Activated naive CD4-positive, alpha-beta T cell treated with anti-CD3 and anti-CD28 coated beads, Interleukin-2, amount 50 U/mL, for 16 hours (primary cell): ENCODE measurements at places on chromosomes 6 and 20.

DNA sequence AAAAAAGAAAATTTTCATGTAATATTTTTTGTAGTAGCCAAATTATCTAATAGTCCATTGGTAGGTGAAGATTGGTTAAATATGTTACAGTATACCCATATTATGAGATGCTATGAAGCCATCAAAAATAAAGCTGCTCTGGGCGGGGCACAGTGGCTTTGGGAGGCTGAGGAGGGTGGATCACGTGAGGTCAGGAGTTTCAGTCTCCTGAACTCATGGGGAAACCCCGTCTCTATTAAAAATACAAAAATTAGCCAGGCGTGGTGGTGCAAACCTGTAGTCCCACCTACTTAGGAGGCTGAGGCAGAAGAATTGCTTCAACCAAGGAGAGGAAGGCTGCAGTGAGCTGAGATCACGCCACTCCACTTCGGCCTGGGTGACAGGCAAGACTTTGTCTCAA lies 360.5 kb downstream of the KIF16B start:
- no peak for DNase-seq

GRCh38 chr20:14556206-14556605 lies 218.8 kb upstream of the FLRT3 start:
- DNase-seq: no peak

DNA sequence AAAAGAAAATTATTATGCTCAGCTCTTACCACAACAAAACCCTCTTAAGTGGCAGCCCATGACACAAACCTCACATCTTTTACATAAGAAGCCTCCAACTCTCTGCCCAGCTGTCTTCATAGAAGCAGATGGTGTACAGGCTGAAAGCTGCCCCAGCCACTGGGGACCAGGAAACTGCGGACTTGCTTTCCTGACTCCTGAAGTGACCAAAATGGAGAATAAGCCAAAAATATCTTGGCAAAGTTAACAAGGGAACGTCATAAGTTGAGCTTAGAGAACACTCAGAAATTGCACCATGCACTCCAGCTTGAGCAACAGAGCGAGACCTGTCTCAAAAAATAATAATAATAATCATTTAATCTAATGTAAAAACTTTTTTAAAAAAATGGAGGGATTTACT lies 160.3 kb upstream of the CDYL start:
- DNase-seq: no peak

DNA sequence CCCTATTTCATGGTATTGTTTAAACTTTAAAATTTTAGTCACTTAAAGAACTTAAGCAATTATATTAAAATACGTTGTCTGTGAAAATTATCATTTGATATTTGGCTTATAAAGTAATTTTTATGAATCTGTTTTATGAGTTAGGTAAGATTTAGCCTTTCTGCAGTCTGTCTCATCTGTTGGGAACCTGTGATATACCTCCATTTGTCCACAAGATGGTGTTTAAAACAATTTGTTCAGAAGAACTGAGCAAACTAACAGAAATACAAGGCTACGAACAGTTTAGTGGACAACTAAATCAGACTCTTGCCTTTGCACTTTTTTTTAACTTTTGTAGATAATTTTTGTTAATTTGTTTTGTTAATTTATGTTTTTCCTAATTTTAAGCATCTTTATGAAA lies 92.4 kb downstream of the COL9A1 start:
- DNase-seq: no peak

DNA sequence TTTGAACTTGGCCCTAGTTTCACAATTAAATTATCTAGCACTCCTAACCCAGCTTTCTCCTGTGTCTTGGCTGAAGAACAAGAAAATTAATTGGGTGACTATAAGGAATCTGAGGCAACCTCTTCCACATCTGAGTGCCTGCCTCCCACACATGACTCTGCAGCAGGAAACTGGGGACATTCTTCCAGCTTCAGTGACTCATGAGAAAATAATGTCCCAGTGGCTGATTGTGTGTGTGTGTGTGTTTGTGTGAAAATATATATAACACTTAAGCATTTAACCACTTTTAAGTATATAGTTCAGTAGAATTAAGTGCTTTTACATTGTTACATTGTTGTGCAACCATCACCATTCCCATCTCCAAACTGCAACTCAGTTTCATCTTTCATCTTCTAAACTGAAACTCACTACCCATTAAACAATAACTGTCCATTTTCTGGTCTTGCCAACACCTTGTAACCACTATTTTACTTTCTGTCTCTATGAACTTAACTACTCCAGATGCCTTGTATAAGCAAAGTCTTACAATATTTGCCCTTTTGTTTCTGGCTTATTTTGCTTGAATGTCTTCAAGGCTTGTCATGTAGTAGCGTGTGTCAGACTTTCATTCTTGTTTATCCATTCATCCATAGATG lies 8.7 kb downstream of the TRIM38 start:
- no peak for DNase-seq

- no peak for DNase-seq
Measured at GRCh38 chr20:33183312-33183711, 15.4 kb downstream of the BPIFA2 start.

DNA sequence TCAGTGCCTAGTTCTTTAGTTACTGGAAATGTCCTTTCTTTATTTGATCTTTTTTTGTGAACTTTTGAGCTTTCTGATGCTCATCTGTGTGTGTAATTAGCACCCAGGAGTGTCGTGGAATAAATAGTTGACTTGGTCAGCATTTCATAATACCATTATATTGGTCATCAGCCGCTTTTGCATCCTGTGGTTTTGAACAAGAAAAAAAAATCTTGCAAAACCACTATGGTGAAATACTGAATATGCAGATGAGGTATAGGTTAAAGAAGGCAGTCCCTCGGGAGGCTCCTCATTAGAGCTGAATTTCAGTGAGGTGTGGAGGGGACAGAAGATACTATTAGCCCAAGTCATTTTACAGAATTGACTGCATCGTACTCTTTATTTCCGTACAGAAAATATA lies 90.1 kb downstream of the FOXO3 start:
- DNase-seq: no peak

DNA sequence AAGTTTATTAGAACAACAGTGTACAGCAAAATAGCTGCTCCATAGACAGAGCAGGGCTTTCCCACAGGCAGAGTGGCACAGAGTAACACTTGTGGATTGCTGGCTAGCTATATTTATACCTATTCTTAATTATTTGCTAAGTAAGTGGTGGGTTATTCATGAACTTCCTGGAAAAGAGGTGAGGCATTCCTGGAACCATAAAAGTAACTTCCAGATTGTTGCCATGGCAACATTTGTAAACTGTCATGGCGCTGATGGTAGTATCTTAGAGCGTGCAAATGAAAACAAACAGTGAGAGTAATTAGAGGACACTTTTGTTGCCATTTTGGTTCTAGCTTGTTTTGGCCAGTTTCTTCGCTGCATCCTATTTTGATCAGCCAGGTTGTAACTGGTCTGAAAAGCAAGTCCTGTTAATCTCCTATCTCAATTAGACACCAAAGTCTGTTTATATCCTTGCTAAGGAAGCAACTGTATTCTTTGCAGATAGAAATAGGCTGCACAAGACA lies 23.9 kb downstream of the DEFB114 start:
- DNase-seq: no peak

GRCh38 chr6:36912586-36912985 lies 26.8 kb downstream of the C6orf89 start:
- DNase-seq: peak; percentile 38

DNA sequence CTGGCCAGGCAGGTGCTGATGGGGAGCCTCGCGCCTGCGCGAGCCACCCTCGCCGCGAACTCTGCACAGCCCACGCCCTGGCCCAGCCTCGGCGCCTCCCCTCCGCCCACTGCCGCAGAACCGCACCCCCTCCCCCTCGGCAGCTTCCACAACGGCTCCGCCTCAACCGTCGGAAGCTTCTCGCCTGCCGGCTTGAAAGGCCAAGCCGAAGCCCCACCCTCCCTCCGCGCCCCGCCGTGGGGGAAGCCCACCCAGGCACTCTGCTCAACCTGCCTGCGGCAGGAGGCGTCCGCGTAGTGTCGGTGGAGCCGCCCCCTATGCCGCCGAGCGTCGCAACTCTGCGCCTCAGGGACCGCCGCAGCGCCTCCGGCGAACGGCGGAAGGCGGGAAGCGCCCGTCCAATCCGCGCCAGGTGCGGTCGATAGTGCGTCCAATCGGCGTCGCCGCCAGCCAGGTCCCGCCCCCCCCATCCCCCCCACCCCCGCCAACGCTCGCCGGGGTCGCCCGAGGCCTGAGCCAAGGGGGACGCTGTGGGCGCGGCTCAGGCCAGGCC lies at the start of gene SYCP2:
TSS of gene SYCP2 (minus strand) at position 342 of the 553 bp plus-strand sequence. CDS start 11,224 bp downstream, outside the sequence.
- DNase-seq: peak; percentile 68

- no peak for DNase-seq
Measured at GRCh38 chr20:31517373-31517772, 3.1 kb downstream of the HM13 start.

DNA sequence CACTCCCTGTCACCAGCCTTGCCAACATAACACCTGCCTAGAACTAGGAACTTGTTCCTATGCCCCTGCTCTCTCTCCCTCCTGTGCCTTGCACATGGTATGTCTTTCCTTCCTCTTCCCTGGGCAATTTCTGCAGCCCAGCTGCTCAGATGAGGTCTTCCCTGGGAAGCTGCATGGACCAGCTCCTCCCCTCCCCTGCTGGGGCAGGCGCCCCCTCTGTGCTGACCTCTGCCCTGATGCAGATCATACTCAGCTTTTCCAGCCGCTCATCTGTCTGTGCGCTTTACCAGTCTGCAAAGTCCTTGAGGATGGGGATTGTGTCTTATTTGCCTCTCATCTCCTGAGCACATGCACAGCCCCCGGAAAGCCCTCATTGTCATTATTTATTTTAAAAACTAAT lies 161.8 kb downstream of the SCML4 start:
- DNase-seq: no peak

GRCh38 chr20:57999465-58000111 lies 228.9 kb downstream of the ANKRD60 start:
- DNase-seq: no peak

DNA sequence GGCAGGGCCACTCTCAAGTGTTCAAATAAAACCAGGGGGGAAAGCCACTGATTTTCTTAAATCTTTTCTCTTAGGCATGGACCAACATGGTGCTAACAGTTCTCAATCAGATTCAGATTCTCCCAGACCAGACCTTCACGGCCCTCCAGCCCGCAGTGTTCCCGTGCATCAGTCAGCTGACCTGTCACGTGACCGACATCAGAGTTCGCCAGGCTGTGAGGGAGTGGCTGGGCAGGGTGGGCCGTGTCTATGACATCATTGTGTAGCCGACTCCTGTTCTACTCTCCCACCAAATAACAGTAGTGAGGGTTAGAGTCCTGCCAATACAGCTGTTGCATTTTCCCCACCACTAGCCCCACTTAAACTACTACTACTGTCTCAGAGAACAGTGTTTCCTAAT lies 41.5 kb upstream of the SMIM28 start:
- DNase-seq: no peak

DNA sequence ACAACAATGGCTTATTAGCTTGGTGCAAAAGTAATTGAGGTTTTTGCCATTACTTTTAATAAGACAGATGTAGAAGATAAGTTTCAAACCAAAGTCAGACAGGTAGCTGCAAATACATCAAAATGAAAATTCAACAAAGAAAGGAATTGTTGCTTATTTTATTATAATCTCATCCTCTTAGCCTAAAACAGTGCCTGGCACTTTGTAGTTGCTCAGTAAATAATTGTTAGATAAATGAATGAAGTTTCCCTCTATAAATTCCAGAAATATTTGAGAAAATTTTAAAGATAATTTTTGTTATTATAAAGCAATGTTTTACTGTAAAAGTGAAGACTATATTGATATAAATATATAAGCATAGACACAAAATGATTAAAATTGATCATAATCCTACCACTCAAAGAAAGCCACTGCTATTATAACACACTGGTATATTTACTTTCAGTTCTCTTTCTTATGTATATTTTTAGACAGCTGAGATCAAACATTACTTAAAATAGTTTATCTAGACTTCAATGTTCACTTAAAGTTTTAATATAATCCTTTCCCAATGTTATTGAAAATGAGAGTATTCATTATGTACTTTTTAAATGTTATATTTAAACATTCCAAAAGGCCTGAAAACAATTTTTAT lies 42.5 kb downstream of the SESN1 start:
- DNase-seq: no peak

GRCh38 chr20:4022386-4023286 lies 7.3 kb upstream of the RNF24 start:
- no peak for DNase-seq

GRCh38 chr20:33013701-33014326 lies 6.3 kb downstream of the BPIFB2 start:
- DNase-seq: no peak

GRCh38 chr20:31644701-31645100 lies 7.0 kb downstream of the COX4I2 start:
- no peak for DNase-seq

GRCh38 chr20:15012566-15012965 lies 675.2 kb upstream of the FLRT3 start:
- DNase-seq: no peak

DNA sequence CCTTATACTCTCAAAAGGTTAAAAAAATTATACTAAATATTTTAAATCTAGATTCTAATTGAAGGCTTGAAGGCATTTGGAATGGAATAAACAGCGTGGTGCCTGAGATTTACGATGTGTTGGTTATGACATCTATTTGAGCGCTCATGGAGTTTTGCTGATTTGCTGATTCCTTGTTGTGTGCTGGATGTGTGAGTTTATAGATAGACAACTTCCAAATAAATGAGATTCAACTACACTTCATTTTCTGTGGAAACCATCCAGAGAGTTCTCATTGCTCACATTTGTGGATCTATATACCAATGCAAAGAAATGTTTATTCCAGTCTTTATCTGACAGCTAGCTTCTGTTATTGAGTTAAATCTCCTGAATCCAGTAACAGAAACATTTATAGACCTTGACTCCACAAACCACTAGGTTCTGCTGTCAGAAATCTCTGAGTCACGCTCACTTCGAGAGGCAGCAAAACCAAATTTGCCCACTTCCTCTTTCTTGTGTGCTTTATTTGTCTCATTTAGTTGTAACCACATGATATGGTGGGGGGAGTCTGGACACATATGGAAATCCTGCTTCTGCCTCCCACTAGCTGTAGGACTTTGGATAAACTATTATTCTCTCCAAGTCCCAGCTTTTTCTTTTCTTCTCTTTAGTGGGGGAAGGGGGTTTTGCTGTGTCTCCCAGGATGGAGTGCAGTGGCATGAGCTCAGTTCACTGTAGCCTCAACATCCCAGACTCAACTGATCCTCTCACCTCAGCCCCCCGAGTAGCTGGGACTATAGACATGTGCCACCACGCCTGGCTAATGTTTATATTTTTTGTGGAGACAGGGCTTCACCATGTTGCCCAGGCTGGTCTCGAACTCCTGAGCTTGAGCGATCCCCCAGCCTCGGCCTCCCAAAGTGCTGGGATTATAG lies 54.5 kb downstream of the IPCEF1 start:
- no peak for DNase-seq

DNA sequence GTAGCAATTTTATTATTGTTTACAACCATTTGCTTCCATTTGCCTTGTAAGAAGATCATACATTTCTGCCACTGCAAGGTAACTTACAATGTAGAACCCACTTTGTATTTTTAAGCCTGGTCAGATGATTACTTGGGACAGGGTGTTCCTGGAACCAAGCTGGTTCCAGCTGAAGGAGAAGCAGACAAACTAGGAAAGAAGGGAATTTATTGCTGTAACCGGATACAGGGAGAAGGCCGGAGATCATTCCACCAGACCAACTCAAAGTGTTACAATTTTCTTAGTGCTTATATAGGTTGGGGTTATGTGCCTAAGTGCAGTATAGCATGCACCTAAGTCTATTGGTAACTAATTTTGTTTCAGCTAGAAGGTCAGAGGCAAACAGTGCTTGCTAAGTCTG lies 104.4 kb downstream of the MANEA start:
- DNase-seq: no peak
